KBM-7 (cell line): ENCODE measurements at places on chromosomes 1 and 21.

DNA sequence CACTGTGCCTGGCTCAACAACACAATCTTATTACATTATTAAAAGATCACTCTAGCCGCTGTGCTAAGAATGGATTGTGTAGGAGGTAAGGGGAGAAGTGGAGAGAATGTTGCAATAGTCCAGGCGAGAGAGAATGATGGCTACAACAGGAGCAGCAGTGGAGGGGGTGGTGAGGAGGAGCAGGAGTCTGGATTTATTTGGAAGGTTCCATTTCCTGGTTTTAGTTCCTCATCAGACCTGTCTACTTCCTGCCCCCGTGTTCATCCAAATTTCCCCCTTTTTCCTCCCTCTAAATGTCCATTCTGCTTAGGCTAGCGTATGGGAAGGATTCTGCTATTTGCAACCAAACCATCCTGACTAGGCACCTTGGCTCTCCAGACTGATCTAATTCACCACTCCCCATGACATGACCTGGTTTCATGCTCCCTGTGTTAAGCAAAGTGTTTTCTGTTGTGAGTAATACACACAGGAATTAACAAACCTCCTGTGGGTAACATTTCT, 35.1 kb upstream of the EYA3 start:
- peak; percentile 69 for DNase-seq

- no peak for DNase-seq
Measured at GRCh38 chr1:201172326-201172725, 18.1 kb upstream of the TMEM9 start.

GRCh38 chr1:6440198-6441126, 15.9 kb downstream of the ESPN start:
- peak; percentile 49 for DNase-seq

DNA sequence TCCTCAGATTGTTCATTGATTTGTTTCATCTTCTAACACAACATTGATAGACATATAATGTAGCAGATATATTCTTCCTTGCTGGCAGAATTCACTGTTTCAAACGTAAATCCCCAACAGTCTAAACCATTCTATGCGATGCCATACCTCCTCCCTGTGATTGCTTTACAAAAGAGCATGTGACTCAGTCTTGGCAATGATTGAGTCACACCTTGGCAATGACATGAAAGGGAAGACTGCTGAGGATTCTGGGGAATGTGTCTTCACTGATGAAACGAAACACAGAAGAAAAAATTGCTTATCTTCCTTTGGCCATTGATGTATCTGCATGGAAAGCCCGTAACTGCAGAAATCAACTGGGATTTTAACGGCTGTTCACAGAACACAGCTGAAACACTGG, 409.6 kb upstream of the ZRANB2 start:
- no peak for DNase-seq

- no peak for DNase-seq
Measured at GRCh38 chr1:214270097-214270650, 10.8 kb upstream of the SMYD2 start.

- DNase-seq: peak; percentile 14
Measured at GRCh38 chr1:29032841-29033240, 90.9 kb downstream of the TMEM200B start.

DNA sequence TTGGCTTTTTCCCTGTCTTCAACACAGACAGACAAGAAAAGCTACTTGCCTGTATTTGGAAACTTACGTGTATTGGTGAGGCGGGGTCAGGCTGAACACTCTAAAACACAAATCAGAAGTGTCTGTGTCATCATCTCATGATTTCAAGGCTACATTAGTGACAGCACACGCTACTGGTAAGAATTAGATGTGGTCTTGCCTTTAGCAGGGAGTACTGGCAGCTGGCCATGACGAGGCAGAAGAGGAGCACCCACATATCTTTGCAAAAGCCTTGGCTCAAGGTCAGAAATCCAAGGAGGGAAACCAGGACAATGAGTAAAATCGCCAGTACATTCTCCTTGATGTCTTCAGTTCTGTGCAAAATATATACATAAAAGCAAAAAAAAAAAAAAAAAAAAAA, 77.7 kb downstream of the PCNX2 start:
- no peak for DNase-seq

GRCh38 chr1:119647228-119647733, 785 bp downstream of the ZNF697 start:
- DNase-seq: no peak

DNA sequence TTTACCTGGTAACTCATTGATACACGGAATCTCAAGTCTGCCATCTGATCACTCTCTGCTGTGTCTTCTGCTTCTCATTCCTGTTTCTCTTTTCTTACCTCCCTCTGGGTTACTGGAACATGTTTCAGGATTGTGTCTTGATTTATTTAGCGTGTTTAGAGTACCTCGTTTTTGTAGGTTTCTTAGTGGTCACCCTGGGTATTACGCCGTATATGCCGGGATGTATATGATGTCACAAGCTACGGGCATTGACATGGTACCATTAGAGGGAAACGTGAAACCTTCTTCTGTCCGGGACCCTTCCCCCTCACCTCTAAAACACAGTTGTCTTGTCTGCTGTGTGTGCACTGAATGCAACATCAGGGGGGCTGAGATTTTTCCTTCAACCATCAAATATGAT, 2.8 kb downstream of the ACTRT2 start:
- no peak for DNase-seq

- no peak for DNase-seq
Measured at GRCh38 chr21:34941162-34941561, 107.9 kb downstream of the RUNX1 start.

DNA sequence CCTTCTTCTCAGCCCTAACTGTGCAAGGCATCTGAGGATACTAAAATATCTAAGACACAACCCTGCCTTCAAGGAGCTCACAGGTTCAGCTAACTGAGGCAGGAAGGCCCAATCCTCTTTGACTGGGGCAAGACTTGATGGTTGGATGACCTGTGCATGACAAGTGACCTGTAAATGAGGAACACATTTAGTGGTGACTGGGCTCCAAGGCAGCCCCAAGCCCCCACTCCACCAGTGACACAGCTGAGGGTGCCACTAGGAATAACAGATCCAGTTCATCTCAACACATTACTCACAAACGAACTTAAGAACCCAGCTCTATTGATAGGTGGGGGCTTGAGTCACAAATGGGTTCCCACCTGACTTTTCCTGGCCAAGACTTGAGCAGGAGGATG, 244.7 kb upstream of the IRF2BP2 start:
- DNase-seq: no peak

DNA sequence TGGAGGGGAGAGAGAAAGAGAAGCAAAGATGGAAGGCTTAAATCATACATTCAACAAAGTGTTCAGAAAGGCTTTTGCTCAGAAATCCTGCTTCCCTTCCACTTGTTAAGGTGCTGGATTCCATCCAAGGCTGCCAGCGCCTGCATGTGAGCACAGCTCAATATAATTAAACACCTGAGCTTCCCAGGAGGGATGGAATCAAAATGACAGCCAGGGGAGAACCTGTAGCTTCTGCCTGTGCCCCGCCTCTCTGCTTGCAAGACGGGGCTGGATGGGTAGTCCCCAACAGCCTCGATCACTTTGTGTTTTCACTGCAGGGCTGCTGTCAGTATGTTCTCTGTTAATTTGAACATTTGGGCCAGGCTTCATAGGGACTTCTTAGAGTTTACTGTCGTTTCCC, 225.7 kb downstream of the KCNH1 start:
- DNase-seq: no peak

GRCh38 chr1:222557148-222557547, 9.2 kb upstream of the HHIPL2 start:
- no peak for DNase-seq

- DNase-seq: no peak
Measured at GRCh38 chr1:212221801-212222200, 63.4 kb upstream of the PPP2R5A start.

GRCh38 chr1:15337656-15338402, 71.9 kb upstream of the EFHD2 start:
- no peak for DNase-seq

- peak; percentile 56 for DNase-seq
Measured at GRCh38 chr21:37700641-37701202, 215.5 kb downstream of the KCNJ6 start.

GRCh38 chr1:186202271-186202764, 172.7 kb downstream of the TPR start:
- no peak for DNase-seq

- peak; percentile 35 for DNase-seq
Measured at GRCh38 chr1:65063025-65063424, 85.0 kb upstream of the AK4 start.

GRCh38 chr1:168520052-168520751, 23.6 kb downstream of the XCL2 start:
- peak; percentile 85 for DNase-seq

DNA sequence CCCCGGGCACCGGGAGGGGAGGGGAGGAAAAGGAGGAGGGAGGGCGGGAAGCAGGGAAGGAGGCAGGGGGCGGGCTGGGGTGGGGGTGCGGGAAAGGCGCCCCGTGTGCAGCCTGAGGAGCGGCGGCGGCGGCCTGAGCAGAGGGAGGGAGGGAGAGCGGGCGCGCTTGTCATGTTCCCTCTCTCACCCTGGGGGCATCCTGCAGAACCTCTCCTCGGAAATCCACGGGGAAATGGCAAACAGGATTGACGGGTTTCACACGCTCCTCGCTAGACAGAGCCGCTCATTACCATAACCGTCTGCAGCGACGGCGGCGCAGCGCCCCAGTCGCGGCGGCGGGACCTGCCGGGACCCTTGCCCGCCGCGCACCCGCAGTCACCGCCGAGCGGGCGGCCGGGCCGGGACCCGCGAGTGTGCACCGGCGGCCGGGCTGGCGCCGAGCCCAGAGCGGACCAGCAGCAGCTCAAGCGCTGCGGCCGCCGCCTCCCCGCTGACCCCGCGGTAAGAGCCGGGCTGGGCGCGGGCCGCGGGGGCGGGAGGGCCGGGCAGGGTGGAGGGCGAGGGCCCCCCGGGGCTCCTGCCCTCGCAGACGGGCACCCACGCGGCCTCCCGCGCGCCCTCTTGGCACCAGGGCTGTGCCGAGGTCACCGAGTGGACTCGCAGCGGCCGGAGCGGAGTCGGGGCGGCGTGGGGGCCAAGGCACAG, at the start of gene SERTAD4:
SERTAD4 (plus strand) TSS at position 286 of the 705 bp plus-strand sequence. CDS start 5,165 bp downstream, outside the sequence.
- no peak for DNase-seq

- peak; percentile 65 for DNase-seq
Measured at GRCh38 chr1:28915031-28915895, 894 bp downstream of the EPB41 start.

DNA sequence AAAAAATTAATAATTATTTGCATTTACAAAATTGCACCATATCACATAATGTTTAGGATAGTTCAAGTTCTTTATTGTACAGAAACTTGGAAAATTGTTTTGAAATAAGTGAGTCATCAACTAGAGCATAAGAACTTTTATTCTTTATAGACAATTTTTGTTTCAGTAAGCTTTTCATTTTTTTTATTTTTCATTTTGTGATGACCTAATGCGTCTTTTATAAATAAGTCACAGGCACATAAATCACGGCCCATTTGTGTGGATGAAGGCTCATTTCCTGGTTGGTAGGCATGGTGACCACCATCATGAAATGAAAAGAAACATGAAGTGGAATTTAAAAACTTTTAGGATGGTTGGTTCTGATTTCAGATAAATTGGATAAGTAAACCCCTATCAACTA, 39.3 kb downstream of the SPAG17 start:
- no peak for DNase-seq

GRCh38 chr1:17603091-17603841, 63.8 kb downstream of the ARHGEF10L start:
- DNase-seq: no peak

- DNase-seq: no peak
Measured at GRCh38 chr21:17119466-17120297, 393.2 kb upstream of the CXADR start.

DNA sequence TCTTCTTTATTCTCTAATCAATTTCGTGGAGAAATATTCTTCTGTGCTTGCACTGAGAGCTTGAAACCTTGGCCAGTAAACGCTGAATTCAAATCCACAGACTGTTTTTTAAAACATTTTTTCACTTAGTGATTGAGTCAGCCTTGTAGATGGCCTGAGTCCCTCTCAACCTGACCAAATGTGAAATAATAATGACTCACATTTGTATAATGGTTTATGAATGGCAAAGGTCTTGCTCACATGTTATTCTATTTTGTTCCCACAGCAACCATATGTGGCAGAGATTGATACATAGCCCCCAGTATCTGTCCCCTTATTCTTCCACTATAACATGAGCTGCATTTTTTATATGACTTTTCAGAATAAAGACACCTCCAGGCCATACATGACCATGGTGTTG, 47.8 kb upstream of the CCDC190 start:
- DNase-seq: no peak

DNA sequence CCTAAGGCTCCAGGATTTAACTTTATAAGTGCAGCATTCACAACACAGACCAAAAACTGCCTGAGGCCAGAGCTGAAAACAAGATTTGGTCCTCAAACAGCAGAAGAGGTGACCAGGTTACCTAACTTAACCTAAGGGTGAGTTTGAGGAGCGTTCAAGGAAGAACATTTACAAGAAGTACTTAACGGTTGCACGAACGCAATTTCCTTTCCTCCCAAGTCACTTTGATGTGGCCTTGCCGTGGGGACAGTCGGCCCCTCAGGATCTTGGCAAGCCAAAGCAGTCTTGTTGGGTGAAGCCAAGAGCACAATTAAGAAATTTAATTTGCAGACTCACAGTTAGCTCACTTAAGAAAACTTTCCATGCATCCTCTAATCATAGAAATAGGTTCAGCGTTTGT, 202.6 kb upstream of the COA6 start:
- peak; percentile 9 for DNase-seq

DNA sequence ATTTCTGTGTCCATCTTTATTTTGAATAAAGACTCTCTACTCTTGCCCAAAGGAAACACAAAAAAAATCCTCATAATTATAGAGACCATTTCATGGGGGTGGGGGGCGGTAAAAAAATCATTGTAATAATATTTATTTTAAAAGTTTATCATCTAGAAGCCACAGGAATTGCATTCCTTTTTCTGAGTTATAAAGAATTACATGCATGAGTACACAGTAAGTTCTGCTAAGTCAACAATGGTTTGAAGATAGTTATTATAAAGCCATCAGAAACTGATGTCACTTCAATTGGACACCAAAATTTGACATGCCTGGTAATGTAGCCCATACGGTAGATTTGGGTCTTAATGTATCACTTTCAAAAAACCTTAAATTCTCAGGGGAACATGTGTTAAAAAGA, 478.1 kb upstream of the NR5A2 start:
- no peak for DNase-seq

- no peak for DNase-seq
Measured at GRCh38 chr1:36465731-36466369, 1.7 kb upstream of the MRPS15 start.

- no peak for DNase-seq
Measured at GRCh38 chr1:181028615-181029014, 5.2 kb upstream of the MR1 start.

DNA sequence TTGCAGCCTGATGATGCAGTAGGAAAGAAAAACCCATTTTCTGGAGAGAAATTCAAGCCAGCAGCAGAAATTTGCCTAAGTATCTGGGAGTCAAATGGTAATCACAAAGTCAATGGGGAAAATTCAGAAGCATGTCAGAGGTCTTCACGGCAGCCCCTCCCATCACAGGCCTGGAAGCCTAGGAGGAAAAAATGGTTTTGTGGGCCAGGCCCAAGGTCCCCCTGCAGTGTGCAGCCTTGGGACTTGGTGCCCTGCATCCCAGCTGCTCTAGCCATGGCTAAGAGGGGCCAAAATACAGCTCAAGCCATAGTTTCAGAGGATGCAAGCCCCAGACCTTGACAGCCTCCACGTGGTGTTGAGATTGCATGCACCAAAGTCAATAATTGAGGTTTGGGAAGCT, 334.8 kb downstream of the PTBP2 start:
- no peak for DNase-seq
